Ascending aorta (tissue), 2 donors: ENCODE measurements at places on chromosomes 16 and 17.

- DNase-seq = no peak
- no peak overlapping the region for H3K4me3 ChIP-seq
- H3K36me3 ChIP-seq = peaks cover 31% of the 10 kb centered on the region
- no peak overlapping the region for H3K27ac ChIP-seq
- no peaks in the 10 kb centered on the region for H3K4me1 ChIP-seq
Observed at GRCh38 chr17:82400830-82401229, 17.3 kb upstream of the HEXD start.

- peak overlapping the region; percentile 39 for H3K27ac ChIP-seq
- no peak for DNase-seq
- no peak overlapping the region for H3K4me3 ChIP-seq
- no peaks in the 10 kb centered on the region for H3K27me3 ChIP-seq
- H3K36me3 ChIP-seq = no peaks in the 10 kb centered on the region
- H3K4me1 ChIP-seq = peaks cover 33% of the 10 kb centered on the region
Observed at GRCh38 chr16:72875291-72876031, 172.5 kb downstream of the ZFHX3 start.

DNA sequence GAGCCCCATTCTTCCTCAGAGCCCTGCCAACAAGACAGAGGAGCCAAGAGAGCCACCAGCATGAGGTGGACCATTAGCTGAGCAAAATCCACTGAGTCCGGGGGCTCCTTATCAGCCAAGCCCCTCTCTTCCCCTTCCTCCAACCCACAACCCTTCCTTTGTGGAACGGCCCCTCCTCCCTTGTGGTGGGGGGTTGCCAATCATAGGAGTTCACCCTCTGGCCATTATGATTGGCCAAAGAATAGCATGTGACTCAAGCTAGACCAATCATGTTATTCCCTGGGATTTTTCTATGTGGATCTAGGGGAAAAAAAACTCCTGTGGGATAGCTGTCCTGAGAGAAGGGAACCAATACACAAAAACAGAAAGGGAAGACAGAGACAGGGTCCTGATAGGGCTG is 120.5 kb downstream of the C16orf95 start:
- no peak overlapping the region for H3K27ac ChIP-seq
- H3K4me3 ChIP-seq = no peak overlapping the region
- H3K4me1 ChIP-seq = no peaks in the 10 kb centered on the region
- H3K36me3 ChIP-seq = no peaks in the 10 kb centered on the region

DNA sequence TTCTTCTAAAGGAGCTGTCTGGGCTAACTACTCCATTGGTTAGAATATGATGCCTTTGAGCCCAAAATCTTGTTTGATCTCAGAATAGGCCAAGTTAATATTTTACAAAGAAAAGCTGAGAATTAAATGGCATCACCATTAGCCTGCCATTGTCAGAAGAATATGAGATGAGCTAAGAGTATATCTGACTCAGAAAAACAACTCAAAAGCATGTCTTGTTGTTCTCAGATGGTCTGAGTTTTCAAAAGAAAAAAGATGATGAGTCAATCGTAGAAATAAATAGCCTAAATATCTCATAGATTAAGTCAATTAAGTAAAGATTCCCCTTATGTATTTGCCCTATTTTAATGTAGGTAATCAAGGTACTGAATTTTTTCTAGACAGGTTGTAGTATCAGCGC is 197.1 kb upstream of the TBX2 start:
- no peak overlapping the region for H3K4me3 ChIP-seq
- H3K36me3 ChIP-seq = no peaks in the 10 kb centered on the region
- DNase-seq = no peak
- no peaks in the 10 kb centered on the region for H3K27me3 ChIP-seq

- H3K36me3 ChIP-seq = peaks cover 5% of the 10 kb centered on the region
- H3K4me3 ChIP-seq = no peak overlapping the region
- DNase-seq = no peak
- H3K27ac ChIP-seq = no peak overlapping the region
- H3K4me1 ChIP-seq = no peaks in the 10 kb centered on the region
- no peaks in the 10 kb centered on the region for H3K27me3 ChIP-seq
Observed at GRCh38 chr17:57401556-57402488, 145.5 kb downstream of the MSI2 start.

DNA sequence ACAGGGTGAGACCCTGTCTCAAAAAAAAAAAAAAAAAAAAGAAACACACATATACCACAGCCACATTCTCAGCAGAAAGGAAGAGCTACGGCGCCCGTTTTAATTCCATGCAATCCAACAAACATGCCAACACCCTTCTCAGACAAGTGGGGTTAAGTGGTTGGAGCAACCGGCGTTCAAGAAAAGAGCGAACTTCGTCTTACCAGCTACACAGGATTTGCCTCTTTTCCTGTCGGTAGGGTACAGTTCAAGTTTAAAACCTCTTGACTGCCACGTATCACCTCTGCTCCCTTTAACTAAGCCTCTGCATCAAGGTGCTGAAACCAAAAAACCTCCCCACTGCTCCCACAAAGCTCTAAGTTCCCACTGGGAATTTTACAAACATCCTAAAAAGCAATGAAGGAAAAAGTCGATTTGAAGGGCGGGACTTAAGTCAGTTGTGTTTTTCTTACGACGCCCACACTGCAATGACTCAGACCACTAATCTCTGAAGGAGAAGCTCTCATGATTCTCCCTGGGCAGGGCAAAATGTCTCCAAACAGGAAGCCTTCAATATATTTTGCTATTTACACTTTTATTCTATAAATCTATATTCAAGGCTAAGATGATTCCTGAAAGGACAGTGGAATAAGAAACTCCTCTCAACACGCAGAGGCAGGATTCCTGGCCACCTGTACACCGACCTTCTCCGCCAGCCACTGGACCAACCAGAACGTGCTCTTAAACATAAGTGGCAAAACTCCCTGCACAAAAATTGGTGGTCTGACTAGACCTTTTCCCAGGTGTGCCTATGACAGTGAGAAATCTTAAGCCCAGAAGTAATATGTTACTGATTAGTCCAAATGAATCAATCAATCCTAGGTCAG is 18.8 kb downstream of the SRP68 start:
- H3K27ac ChIP-seq = no peak overlapping the region
- DNase-seq = no peak
- no peaks in the 10 kb centered on the region for H3K27me3 ChIP-seq
- H3K4me1 ChIP-seq = no peaks in the 10 kb centered on the region
- no peak overlapping the region for H3K4me3 ChIP-seq

GRCh38 chr16:13333336-13333735 is 431.9 kb downstream of the SHISA9 start:
- no peak for DNase-seq
- no peaks in the 10 kb centered on the region for H3K4me1 ChIP-seq
- H3K4me3 ChIP-seq = no peak overlapping the region
- H3K27ac ChIP-seq = no peak overlapping the region

- no peak for DNase-seq
- no peak overlapping the region for H3K4me3 ChIP-seq
- H3K27me3 ChIP-seq = no peaks in the 10 kb centered on the region
- no peaks in the 10 kb centered on the region for H3K4me1 ChIP-seq
Observed at GRCh38 chr16:50326835-50327465, 41.8 kb downstream of the BRD7 start.

DNA sequence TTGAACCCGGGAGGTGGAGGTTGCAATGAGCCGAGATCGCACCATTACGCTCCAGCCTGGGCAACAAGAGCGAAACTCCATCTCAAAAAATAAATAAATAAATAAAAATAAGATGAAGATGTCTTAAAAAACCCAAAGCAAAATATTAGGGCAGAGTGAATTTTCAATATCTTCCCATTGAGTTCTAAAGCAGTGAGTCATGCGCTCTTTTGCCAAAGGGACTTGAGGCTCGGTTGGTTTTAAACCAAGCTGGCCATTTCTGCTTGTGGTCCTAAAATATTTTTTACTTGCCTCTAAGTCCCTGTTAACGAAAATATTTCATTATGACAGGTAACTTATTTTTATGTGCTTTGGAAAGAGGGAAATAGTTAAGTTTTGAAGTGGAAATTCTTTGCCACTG is 4.7 kb downstream of the PAFAH1B1 start:
- peak overlapping the region; percentile 44 for H3K27ac ChIP-seq
- DNase-seq = no peak
- H3K4me3 ChIP-seq = no peak overlapping the region
- H3K27me3 ChIP-seq = no peaks in the 10 kb centered on the region
- H3K4me1 ChIP-seq = peaks cover 36% of the 10 kb centered on the region

DNA sequence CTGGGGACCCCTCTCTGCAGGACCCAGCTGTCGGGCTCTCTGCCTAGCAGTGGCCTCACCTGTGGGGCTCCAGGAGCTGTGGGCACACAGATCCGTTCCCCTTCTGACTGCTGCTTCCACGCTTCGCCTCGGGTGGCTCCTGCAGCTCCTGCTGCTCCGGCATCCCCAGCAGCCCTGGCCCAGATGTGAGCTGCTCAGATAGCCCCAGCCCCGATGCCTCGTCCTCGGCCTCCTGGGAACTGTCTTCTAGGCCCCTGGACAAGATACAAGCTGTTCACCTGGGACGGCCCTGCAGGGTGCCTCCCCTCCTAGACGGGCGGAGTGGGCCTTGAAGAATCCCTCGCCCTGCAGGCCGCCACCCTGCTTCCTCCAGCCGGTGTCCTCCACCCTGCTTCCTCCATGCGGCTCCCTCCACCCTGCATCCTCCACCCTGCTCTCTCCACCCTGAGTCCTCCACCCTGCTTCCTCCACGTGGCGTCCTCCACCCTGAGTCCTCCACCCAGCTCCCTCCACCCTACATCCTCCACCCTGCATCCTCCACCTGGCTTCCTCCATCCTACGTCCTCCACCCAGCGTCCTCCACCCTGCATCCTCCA is 11.0 kb downstream of the EMC6 start:
- H3K27me3 ChIP-seq = no peaks in the 10 kb centered on the region
- no peaks in the 10 kb centered on the region for H3K36me3 ChIP-seq
- no peak for DNase-seq
- H3K4me3 ChIP-seq = no peak overlapping the region
- H3K4me1 ChIP-seq = no peaks in the 10 kb centered on the region

GRCh38 chr17:79813297-79814126 is 16.6 kb upstream of the CBX8 start:
- no peak for DNase-seq
- peak overlapping the region; percentile 46 for H3K4me3 ChIP-seq
- peaks cover 44% of the 10 kb centered on the region for H3K4me1 ChIP-seq
- H3K27ac ChIP-seq = no peak overlapping the region
- H3K36me3 ChIP-seq = no peaks in the 10 kb centered on the region
- H3K27me3 ChIP-seq = peaks cover 63% of the 10 kb centered on the region

DNA sequence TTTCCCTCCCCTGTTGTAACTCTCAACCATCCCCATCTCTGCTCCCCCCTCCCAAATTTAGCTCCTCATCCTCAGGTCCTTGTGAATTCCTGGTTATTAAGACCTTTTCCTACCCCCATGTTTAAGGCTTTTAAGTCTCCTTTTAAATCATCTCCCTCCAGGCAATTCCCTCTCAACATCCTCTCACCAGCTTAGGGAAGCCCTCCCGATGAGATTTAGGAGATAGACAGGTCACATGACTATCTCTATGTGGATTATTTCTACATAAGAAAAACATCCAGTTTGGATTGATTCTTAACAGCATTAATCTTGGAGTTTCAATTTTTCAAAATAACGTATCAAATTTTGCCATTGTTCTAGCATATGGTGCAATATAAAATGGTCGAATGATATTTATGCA is 12.5 kb upstream of the WSB1 start:
- H3K36me3 ChIP-seq = no peaks in the 10 kb centered on the region
- DNase-seq = no peak
- no peak overlapping the region for H3K27ac ChIP-seq
- H3K27me3 ChIP-seq = no peaks in the 10 kb centered on the region
- H3K4me1 ChIP-seq = no peaks in the 10 kb centered on the region

GRCh38 chr17:7478276-7479212 is 887 bp downstream of the ZBTB4 start:
- peak; percentile 81 for DNase-seq
- H3K4me3 ChIP-seq = peak overlapping the region; percentile 100
- H3K27me3 ChIP-seq = no peaks in the 10 kb centered on the region
- H3K4me1 ChIP-seq = peaks cover 44% of the 10 kb centered on the region

- no peak overlapping the region for H3K27ac ChIP-seq
- H3K27me3 ChIP-seq = no peaks in the 10 kb centered on the region
- no peak overlapping the region for H3K4me3 ChIP-seq
- H3K36me3 ChIP-seq = no peaks in the 10 kb centered on the region
Observed at GRCh38 chr17:40958086-40958953, 8.4 kb downstream of the KRT39 start.

GRCh38 chr16:74232806-74233465 is 63.7 kb upstream of the PSMD7 start:
- no peaks in the 10 kb centered on the region for H3K4me1 ChIP-seq
- no peak overlapping the region for H3K4me3 ChIP-seq
- no peaks in the 10 kb centered on the region for H3K27me3 ChIP-seq
- no peak for DNase-seq
- H3K36me3 ChIP-seq = no peaks in the 10 kb centered on the region

GRCh38 chr17:57888311-57889216 is 38.7 kb upstream of the MRPS23 start:
- peaks cover 28% of the 10 kb centered on the region for H3K4me1 ChIP-seq
- no peak for DNase-seq
- peaks cover 14% of the 10 kb centered on the region for H3K36me3 ChIP-seq
- no peaks in the 10 kb centered on the region for H3K27me3 ChIP-seq
- no peak overlapping the region for H3K4me3 ChIP-seq

DNA sequence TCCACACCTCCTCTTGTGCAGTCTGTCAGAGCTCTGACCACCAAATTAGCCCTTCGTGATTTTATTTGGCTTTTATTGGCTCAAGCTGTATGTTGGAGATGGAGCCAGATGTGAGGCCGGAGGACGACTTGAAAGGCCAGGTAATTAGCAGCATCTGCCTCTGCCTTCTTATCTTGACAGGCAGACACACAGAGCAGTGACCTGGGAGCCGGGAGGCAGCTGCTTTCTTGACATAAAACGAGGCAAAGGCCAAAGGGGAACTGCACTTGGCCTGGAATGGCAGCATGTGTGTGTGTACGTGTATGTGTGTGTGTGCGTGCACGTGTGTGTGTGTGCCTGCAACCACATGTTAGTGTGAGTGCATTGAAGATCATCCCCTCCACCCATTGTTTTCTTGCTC is 56.9 kb upstream of the BRD7 start:
- H3K4me3 ChIP-seq = no peak overlapping the region
- no peaks in the 10 kb centered on the region for H3K4me1 ChIP-seq
- DNase-seq = no peak
- H3K27ac ChIP-seq = no peak overlapping the region

GRCh38 chr17:76576189-76576588 is 9.5 kb downstream of the ST6GALNAC2 start:
- no peaks in the 10 kb centered on the region for H3K4me1 ChIP-seq
- H3K27me3 ChIP-seq = no peaks in the 10 kb centered on the region
- H3K27ac ChIP-seq = no peak overlapping the region
- no peak for DNase-seq
- H3K4me3 ChIP-seq = no peak overlapping the region

DNA sequence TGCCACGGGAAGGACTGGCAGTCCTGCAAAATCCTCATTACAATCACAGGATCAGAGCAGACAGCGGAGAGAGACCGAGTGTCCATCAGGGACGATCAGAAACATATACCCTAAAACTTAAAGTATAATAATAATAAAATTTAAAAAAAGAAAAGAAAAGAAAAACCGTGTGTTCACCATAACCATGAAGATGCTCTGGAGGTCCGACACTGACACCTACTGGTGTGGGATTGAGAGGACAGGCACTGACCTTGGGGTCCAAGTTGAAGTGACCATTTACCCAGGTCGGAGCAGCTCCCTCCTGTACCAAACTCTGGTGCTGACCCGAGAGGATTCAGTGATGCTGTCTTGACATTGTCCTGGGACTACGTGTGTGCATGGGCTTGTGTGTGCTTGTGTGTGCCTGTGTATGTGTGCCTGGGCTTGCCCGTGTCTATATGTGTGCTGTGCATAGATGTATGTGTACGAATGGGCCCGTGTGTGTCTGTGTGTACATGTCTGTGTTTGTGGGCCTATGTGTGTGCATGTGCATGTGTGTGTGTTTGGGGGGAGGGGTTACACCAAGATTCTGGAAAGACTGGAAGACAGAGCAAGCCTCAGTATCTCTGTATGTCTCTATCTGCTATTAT is 10.0 kb upstream of the CD300LD start:
- no peak overlapping the region for H3K4me3 ChIP-seq
- no peaks in the 10 kb centered on the region for H3K36me3 ChIP-seq
- no peak for DNase-seq
- H3K27ac ChIP-seq = no peak overlapping the region
- H3K27me3 ChIP-seq = no peaks in the 10 kb centered on the region
